Kasumi-1 (cell line): ENCODE measurements at places on chromosomes 16 and 17.

DNA sequence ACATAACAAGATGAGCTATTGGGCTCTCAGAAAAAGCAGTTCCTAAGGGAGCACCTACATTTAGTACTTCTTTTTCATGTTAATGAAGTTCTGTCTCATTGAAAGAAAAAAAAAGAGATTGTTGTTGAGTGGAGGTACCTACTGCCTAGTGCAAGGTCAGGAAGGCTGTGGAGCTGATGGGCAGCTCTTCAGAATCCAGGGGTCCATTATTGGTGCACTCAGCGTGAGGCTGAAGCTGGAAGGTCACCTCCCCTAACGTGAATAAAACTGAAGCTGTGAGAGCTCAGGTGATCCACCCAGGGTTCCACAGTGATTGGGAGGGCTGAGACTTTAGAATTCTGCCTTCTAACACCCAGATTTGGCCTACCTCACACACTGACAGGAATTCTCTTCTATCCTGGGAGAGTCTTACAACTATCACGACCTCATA, 153.9 kb upstream of the TBX2 start:
- DNase-seq = no peak

- DNase-seq = no peak
Measured at GRCh38 chr16:12543700-12544476, 259.8 kb downstream of the CPPED1 start.

GRCh38 chr17:79369001-79369400, 241.8 kb downstream of the RBFOX3 start:
- no peak for DNase-seq

DNA sequence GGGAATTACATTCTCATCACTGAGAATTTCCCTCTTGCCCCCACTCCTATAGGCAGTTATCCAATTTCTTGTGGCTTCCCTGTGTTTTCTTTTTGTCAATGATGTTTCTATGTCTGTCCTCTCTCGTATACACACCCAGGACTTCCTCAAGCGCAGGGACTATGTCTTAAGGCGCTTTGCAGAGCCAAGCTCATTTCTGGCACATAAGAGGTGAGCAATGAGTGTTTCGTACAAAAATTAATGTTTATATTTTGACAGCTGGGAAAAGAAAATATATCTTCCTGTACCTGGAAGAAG, 947 bp downstream of the DDX42 start:
- DNase-seq = peak; percentile 62

GRCh38 chr17:53475002-53475401, 347.7 kb upstream of the KIF2B start:
- DNase-seq = no peak

DNA sequence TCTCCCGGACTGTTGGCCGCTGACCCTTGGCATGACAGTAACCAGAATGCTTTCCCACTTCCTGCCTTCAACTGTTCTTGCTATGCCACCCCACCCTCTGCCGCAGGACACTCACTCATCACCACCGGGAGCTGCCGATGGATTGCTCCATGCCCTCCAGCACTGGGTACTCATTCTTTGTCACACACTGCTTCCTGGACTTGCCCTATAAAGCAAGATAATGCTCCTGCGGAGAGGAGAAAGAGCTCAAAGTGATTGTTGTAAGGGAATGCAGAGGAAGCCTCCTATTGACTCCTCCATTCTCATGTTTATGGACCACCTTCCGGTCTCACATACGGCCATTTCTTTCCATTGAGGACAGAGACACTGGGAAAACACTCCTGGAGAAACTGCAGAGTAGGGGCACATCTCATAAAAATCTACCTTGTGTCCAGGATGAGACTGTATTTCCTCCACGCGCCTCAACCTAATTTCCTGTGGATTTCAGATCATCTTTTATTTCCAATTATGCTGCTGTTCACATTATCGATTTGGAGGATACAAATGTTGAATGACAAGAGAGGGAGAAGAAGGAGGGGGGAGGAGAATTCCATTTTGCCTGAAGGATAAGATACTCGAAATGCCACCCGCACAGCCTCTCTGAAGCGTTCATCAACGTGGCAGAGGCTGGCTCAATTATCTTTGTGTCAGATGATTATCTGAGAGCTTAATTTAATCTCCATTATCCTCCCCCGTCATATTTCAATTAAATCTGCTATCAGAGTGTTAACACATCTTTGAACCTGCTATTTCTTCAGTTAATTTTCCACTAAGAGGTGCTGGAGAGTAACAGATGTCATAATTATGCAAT, 486.1 kb upstream of the SALL1 start:
- DNase-seq = no peak

GRCh38 chr16:87278191-87279093, 38.8 kb downstream of the C16orf95 start:
- DNase-seq = peak; percentile 70

DNA sequence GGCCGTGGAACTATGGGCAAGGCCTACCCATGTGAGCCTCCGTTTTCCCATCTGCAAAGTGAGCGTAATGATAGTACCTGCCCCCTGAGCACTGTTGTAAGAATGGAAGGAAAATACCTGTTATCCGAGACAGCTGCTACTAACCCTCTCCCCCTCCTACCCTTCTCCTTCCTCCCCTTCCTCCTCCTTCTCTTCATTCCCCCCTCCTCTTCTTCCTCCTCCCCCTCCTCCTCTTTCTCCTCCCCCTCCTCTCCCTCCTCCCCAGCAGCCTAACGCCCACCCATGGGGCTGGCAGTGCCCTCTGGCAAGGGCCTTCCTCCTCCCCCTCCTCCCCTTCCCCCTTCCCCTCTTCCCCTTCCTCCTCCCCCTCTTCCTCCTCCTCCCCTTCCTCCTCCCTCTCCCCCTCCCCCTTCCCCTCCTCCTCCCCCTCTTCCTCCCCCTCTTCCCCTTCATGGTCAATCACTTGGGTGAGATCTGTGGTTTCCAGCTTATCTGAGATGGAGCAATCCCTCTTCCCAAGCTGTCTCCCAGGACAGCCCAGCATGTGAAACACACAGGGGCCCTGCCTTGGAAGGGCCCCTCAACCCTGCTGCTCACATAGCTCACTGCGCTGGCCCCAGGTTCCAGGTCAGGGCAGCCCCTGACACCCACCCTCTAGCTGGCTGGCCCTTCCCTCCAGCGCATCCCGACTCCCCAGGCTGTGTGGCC, 6.4 kb downstream of the ZFPM1 start:
- DNase-seq = no peak

DNA sequence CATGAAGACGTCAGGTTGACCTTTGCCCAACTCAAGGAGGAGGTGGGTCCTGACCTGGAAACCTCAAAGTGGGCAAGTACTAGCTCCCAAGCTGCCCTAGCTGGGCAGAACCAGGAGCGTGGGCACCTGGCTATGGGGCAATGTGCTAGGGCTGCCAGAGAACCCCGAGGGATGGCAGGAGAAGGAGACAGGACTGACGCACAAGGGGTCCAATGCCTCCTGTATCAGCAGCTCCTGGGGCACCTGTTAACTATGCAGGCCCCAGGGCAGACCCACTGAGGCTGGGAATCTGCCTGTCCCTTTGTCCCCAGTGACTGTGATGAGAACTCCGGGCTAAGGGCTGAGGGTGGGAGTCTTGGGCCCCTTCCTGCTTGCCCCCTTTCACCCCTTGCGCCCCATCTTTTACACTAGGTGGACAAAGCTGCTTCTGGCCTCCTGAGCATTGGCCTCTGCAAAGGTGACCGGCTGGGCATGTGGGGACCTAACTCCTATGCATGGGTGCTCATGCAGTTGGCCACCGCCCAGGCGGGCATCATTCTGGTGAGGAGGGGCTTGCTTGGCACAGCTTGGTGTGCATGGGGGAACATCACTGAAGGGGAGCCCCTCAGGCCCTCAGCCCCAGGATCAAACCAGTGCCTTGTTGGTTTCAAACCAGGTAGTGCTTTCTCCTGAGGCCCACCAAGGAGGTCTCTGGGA, 7.7 kb downstream of the CHAD start:
- DNase-seq = no peak

DNA sequence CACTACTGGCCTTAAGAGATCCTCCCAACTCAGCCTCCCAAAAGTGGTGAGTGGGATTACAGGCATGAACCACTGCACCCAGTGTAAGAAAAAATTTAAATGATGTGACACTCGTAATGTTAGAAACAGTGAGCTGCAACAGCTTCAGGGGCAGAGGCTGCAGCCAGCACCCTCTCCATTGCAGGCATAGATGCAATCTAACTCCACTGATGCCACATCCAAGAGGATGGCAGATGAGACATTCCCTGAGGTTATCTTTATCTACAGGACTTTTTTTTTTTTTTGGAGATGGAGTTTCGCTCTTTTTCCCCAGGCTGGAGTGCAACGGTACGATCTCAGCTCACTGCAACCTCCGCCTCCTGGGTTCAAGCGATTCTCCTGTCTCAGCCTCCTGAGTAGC, 19.9 kb downstream of the ZCCHC14 start:
- DNase-seq = no peak

- no peak for DNase-seq
Measured at GRCh38 chr16:946048-946395, 24.8 kb downstream of the LMF1 start.

GRCh38 chr17:27631897-27632725, 1.1 kb downstream of the LGALS9 start:
- DNase-seq = no peak

DNA sequence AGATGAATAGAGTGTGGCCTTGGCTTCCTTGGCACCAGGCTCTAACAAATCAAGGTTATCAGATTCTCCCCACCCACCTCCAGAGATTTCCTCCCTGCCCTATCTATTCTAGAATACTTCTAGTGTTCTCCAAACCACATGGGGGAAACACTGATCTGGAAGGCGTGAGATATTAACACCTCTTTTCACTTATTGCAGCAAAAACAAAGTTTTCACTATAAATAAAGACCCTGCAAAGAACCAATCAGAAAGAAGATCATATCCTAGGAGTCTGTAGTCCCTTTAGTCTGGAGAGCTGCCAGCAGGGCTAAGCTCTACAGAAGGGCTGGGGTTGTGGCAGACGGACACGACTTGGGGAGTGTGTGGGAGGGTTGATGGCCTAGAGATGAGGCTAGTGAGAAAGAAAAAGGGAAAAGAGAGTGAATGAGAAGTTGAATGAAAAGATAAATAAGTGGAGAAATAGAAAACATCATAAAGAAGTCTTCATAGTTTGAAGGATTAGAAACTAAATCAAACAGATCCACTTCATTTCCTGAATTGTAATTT, 8.6 kb upstream of the SKAP1 start:
- DNase-seq = no peak

- DNase-seq = no peak
Measured at GRCh38 chr17:77254951-77255825, 114.4 kb downstream of the SEC14L1 start.

GRCh38 chr16:79509211-79509631, 91.3 kb downstream of the MAF start:
- DNase-seq = peak; percentile 70

DNA sequence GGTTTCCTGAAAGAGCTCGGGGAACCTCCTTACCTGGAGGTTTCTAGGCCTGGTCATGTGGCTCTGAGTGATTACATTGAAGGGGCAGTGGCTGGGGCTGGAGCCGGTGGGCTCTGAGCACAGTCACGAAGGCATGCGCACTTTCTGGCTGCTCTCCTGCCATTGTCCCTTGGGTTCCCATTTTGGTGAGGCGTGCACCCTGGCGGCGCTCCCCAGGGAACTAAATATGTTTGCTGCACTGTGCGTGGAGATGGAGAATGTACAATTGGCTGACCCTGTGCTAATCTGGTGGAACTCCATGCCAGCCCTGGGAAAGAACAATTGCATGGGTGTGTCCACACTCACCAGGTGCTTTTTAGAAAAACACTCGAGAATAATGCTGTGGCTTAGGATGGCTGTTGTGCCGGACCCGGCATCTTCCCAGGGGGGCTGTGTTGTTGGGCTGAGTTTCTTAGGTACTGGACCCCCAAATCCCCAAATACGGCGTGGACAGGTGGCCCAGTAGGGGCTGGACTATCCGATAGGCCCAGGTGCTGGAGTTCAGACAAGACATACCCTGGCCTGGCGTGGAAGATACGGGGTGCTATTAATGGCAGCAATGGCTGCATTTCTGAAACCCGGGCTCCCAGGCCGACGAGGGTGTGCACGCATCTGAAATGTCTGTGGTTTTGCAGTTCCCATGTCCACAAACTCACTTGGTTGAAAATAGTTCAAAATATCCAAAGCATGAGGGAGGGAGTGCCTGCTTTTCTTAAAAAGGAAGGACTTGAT, 230.5 kb downstream of the SEC14L1 start:
- DNase-seq = no peak

DNA sequence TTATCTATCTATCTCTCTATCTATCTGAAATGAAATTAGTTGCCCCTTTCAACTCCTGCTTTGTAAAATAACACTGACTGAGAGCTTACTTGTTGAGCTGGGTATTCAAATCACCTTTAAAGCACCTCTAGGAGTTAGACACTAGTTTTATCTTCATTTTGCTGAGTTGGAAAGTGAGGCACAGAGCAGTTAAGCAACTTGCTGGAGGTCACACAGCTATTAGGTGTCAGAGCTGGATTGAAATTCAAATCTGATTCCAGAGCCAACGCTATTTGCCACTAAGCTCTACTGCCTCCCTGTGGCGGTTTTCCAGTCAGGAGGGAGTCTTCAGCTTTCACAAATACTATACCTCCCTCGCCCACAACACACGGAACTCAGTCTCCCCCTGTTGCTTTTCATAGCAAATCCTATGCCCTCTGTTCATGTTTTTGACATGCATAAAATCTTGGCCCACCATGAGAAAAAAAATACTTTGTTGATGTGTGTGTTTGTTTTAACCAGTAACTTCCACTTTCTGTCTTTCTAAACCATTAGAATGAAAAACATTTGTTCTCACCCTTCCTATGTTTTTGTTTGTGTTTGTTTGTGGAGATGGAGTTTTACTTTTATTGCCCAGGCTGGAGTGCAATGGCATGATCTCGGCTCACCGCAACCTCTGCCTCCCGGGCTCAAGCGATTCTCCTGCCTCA, 74.8 kb upstream of the SMURF2 start:
- DNase-seq = peak; percentile 82

DNA sequence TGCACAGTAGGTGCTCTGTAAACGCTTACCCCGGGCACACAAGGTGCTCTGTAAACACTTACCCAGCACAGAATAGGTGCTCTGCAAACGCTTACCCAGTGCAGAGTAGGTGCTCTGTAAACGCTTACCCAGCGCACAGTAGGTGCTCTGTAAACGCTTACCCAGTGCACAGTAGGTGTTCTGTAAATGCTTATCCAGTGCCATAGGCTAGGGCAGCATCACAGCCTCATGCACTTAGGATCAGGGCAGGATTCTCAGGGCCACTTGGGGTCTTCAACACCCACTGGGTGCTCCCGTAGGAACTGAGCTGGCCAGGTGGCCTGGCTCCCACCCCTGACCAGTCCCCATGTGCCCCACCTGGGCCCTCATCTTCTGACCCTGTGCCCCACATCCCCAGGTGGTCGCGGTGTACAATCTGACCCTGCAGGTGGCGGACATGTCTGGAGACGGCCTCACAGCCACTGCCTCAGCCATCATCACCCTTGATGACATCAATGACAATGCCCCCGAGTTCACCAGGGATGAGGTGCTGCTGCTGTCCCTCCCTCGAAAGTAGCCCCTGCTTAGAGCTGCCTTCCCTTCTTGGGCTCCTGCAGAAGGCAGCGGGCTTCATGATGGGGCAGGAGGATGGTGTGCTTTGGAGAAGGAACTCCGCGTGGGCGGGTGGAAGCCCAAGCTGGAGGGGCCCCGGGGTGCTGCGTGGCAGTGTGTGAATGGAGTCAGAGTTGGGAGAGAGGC, 13.1 kb downstream of the SLC22A31 start:
- DNase-seq = peak; percentile 16
